ENCODE measurements at places on chromosomes 12 and 14.

GRCh38 chr14:24366721-24367513, 1.1 kb upstream of the NFATC4 start:
- no peak for DNase-seq

DNA sequence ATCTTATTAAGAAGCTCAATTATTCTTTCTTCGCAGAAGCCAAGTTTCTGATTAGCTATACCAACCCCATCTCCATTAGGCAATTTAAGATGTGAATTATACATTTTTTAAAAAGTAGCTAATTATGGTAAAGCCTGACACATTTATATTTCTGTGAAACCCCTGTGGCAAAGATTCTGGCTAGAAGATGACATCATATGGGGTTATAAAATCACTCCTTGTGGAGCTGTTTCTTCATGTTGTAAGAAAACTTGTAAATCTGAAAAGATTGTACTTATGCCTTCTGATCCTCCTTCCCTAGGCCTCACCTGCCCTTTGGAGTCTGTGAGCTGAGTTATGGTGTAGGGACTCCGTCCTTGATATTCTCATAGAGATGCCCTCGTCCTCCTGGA, 78.1 kb downstream of the CHST11 start:
- no peak for DNase-seq

DNA sequence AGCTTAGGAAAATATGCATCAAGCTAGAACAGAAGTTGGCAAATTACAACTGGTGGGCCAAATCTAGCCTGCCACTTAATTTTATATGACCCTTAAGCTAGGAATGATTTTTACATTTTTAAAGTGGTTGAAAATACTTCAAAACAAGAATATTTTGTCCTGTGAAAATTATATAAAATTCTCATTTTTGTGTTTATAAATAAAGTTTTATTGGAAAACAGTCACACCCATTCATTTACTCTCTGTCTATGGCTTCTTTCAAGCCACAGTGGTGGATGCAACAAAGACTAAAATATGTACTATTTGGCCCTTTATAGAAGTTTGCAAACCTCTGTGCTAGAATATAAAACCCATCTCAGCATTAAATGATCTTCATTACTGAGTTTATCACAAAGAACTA, 2.1 kb upstream of the ABCD2 start:
- DNase-seq, result no peak

GRCh38 chr14:90616313-90616712, 199.9 kb downstream of the TTC7B start:
- no peak for DNase-seq

- no peak for DNase-seq
Observed at GRCh38 chr12:95017482-95017881, 14.0 kb upstream of the NDUFA12 start.

GRCh38 chr12:2456813-2457186, 338.0 kb upstream of the FKBP4 start:
- no peak for DNase-seq

DNA sequence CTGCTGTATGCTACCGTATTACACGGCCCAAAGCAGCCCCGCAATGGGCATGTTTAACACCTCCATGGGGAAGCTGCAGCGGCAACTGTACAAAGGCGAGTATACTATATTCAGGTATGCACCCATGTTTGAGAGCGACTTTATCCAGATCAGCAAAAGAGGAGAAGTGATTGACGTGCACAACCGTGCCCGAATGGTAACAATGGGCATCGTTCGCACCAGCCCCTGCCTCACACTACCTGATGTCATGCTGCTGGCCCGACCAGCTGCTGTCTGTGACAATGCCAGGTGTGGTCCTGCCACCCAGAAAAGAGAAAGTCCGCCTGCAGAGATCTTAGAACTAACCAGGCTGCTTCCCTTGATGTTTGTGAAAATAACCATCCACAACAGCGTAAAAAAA, 630 bp downstream of the GARIN6 start:
- DNase-seq, result no peak

DNA sequence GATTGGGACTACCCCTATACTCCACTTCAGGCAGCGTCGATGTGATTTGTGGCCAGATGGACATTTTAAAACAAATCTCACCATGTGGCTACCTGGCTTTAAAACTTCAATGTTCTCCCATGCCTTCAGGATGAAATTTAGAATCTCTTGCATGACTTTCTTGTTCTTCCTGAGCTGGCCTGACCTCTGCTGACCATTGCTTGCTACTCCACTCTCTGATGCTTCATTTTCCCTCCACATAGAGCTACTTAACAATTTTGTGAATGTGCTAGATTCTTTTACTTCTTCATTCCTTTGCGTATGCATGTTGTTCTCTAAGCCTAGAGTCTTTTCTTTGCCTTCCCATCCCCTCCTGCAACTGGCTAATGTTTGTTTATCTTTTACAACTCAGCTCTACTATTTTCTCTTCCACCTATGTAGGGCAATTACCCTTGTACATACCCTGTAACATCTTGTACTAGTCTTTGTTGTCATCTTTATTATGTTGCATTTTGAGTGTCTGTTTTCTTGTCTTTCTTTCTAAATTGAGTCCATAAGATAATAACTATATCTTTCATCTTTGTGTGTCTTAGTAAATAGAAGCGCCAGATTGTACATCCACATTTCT, 41.2 kb downstream of the YLPM1 start:
- no peak for DNase-seq

- DNase-seq, result no peak
Observed at GRCh38 chr14:73780391-73780790, 66.2 kb upstream of the PNMA1 start.

DNA sequence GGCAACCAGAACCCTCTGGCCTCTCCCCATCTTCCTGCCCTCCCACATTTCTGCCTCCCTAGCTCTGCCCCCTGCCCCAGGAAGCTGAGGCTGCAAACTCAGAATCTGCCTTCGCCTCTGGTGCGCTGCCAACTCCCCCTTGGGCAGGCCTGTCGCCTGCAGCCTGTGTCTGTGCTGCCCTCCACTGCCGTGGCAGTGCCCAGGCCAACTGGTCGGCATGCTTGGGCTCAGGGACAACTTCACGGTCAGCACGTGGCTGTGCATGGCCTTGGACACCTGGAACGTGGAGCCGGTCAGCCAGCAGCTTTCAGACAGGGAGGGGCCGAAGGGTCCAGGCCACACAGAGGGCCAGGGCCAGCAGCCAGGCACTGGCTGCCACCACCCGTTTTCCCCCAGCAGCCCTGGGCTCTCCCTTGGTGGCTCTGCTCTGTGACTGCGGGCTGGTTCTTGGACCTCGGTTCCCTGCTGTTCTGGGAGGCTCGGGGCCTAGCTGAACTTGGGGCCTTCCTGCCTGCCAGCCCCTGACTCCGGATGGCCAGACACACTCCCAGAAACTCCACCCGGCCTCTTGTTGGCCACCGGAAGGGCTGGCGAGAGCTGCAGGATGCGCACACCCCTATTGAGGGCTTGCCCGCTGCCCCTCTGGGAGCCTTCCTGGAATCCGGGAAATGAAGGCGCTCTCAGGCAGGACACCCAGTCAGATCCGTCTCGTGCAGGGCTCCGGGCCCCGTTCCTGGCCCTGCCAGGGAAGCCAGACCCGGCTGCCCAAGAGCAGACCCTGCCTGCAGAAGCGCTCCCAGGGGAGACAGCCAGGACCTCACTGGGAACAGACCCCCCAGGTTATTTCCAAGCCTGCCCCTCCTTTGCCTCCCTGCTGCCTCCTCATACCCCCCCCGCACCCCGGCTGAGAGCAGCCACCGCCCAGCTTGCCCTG, 34.2 kb upstream of the PPP1R13B start:
- DNase-seq, result no peak

GRCh38 chr12:93514853-93515252, 47.5 kb downstream of the MRPL42 start:
- DNase-seq, result no peak

DNA sequence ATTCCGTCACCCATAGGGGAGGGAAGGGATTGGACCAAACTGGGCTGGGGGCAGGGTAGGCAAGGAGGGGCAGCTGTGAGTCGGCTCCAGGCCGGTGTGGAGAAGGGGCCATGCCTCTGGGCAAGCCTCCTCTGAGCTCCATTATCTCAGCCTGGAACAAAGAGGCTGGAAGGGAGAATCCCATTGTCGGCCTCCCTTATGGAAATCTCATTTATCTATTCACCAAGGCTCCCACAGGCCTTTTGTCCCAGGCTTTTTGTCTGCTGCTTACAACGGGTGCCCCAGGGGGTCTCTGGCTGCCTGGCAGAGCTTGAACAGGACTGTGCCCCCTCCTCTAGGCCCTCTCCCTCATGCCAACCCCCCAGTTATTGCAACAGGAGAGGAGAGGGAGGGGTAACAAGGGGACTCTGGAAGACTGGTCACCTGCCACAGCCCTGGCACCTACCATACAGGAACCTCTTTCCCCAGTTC, 19.5 kb downstream of the FIGNL2 start:
- no peak for DNase-seq

- DNase-seq, result no peak
Observed at GRCh38 chr12:79378496-79378895, 312.3 kb downstream of the PAWR start.

GRCh38 chr12:52352951-52353350, 14.3 kb downstream of the KRT85 start:
- no peak for DNase-seq

GRCh38 chr12:55849616-55850343, 7.0 kb upstream of the MMP19 start:
- DNase-seq, result no peak

GRCh38 chr14:24798911-24799462, 165.0 kb upstream of the GZMB start:
- DNase-seq, result no peak

DNA sequence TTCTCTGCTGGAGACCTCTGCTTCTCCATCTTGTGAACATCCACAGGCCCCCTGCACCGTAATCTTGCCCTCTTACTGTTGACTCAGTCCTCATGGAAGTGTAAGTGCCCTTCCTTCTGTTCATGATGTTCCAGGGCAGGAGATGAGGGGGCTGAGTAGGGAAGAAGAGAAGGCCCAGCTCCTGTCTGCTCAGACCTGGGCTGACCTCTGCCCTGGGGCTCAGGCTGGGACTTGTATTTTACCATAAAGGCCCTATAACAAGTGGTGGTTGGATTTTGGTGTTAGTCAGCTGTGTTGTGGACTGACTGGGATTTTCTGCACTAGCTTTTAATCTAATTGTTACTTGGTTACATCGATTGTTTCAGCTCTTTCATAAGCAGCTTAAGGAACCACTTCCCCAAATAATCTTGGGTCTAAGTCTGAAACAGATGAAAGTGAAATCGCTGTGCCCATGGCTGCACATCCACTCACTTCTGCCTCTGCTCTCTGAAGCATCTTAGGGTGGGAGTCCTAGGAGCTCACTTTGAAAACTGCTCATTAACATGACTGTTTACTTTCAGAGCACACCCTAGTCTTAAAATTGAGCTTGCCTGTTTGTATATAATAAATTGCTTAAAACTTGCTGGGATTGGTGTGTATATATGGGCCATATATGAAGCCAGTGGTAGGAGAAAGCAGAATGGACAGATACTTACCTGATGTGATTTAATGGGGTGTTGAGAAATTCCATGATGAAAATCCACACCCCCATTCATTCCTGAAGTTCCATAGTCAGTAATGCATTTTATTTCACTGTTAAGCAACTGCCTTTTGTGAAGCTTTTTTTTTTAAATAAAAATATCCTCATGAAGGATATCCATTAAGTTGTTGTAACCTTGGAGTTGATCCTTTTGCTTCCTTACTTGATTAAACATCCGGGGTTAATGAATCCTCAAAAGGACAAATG, 17.7 kb downstream of the C12orf71 start:
- DNase-seq, result no peak

- no peak for DNase-seq
Observed at GRCh38 chr12:103520686-103521215, 25.0 kb upstream of the C12orf42 start.

- DNase-seq, result no peak
Observed at GRCh38 chr12:51792417-51792816, 56.1 kb downstream of the FIGNL2 start.

GRCh38 chr12:124311292-124312109, 16.6 kb downstream of the RFLNA start:
- DNase-seq, result no peak

DNA sequence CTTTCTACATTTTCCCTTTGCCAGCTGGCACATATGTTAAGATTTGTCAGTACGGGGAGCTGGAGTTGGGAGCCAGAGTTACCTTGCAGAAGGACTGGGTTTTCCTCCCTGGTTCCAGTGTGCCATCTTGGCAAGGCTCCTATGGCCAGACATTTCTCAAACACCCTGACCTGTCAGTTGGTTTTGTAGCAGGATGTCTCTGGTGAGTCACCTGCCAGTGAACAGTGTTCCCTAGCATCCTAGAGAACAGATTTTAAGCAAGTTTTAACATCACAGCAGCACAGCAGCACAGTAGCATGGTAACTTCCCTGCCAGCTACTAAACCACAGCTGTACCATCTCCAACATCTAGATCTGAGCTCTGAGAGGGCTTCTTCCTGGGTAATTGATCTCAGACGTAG, 26.2 kb upstream of the KTN1 start:
- DNase-seq, result no peak

- DNase-seq, result no peak
Observed at GRCh38 chr14:24279301-24280186, 8.1 kb upstream of the RABGGTA start.

DNA sequence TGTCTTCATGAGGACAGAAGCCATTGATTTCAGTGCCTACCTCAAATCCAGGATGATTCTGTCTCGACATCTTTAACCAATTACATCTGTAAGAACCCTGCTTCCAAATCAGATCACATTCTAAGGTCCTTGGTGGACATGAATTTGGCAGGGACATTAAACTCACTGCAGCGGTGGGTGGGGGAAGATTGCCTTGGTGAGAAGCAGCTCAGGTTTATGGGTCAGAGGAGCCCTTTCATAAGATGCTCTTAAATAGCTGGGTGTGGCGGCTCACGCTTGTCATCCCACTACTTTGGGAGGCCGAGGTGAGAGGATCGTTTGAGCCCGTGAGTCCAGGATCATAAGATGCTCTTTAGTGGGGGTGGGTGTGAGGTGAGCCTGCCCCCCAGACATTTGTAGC, 42.9 kb downstream of the ELK3 start:
- DNase-seq, result no peak

DNA sequence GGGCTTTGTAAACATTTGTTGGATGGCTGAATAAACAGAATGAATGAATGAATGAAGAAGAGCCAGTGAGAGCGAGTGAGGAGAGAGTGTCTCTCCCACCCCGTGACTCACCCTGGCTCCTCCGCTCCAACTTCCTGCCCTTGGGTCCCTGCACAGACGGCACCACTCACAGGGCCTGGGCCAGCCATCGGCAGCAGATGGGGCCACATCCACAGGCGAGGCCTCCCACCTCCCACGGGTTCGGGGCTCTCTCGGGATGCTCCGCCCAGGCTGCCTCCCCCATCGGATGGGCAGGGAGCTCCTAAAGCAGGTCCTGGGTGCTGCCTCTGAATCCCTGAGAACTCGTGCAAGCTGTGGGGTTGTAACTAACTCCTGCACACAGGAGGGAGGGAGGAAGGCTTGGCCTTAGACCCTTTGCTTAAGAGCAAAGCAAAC, 41.3 kb downstream of the CCNK start:
- DNase-seq, result no peak

GRCh38 chr14:103889313-103890051, 38.8 kb upstream of the TDRD9 start:
- no peak for DNase-seq

GRCh38 chr12:32726286-32726685, 29.4 kb downstream of the YARS2 start:
- no peak for DNase-seq

All from stimulated activated CD8-positive, alpha-beta memory T cell treated with anti-CD3 and anti-CD28 coated beads, Interleukin-4, amount 100 ng/mL, for 1 hour (primary cell).